ENCODE measurements at places on chromosomes 3 and 15.

DNA sequence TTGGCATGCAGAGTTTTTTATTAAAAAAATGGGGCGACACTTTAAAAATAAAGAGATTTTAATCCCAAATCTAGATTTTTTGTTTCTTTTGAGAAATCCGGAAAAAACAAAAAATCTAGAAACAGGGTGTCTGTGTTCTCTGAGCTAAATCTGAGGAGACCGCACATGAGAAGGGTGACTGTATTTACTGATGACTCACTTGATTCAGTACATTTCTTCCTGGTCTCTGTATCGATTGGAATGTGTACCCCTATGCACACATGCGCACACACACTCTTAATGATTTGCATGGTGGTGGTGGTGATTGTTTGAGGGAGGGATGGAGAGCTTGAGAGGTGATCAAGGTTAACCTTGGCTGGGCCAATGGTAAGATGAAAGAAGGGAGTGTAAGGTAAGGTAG, 443.1 kb upstream of the THRB start:
- DNase-seq = no peak

DNA sequence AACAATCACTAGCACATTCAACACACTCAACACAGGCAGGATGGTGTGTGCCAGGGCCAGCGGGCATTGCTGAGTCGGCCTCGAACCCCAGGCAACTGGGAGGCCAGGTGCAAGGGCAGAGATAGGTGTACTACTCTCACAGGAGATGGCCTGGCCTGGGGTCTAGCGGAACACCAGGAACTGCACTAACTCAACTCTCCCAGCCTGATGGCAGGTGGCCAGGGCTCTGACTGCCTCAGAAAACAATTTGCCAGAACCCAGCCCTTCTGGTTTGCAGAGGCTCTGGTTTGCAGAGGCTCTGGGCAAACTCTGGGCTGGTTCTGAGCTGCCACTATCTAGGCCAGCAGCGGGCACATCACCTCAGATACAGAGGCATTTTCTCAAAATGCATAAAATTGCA, 229.2 kb upstream of the CHRNA7 start:
- DNase-seq = peak; percentile 30

DNA sequence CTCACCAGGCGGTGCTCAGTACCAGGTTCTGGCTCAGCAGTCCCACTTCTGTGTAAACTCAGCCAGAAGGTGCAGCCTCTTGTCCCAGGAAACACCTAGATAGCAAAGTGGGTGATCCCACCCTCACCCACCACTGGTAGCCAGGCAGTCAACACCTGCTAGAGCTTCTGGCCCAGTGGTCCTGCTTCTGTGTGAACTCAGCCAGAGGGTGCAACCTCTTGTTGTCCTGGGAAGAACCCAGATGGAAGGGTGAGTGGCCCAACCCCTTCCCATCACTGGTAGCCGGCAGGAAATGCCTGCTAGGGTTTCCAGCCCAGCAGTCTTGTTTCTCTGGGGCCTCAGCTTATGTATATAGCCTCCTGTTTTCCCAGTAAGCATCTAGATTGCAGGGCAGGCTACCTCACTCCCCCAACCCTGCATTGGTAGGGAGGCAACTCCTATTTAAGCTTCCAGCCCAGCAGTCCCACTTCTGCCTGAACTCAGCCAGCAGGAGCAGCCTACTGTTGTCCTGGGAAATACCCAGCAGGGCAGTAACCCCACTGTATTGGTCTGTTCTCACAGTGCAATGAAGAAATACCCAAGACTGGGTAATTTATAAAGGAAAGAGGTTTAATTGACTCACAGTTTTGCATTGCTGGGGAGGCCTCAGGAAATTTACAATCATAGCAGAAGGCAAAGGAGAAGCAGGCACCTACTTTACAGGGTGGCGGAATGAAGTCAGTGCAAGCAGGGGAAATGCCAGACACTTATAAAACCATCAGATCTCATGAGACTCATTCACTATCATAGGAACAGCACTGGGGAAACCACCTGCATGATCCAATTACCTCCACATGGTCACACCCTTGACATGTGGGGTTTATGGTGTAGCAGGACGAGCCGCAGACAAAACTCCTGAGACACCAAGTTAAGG, 110.6 kb downstream of the DTWD1 start:
- no peak for DNase-seq

DNA sequence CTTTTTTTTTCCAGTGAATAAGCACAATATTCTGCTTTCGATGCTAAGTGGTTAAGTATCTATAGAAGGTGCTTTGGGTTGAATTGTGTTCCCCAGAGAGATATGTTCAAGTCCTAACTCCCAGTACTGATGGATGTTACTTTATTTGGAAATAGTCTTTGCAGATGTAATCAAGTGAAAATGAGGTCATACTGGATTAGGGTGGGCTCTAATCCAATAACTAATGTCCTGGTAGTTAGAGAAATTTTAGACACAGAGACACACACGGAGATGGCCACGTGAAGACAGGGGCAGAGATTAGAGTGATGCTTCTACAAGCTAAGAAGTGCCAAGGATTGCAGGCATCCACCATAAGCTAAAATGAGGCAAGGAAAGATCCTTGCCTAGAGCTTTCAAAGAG, 662.3 kb downstream of the NAALADL2 start:
- no peak for DNase-seq

- no peak for DNase-seq
Observed at GRCh38 chr3:196967412-196968232, 1.0 kb downstream of the PIGZ start.

- DNase-seq = no peak
Observed at GRCh38 chr15:57251308-57251707, 125.0 kb upstream of the CGNL1 start.

- no peak for DNase-seq
Observed at GRCh38 chr15:53829471-53829870, 70.0 kb upstream of the WDR72 start.

DNA sequence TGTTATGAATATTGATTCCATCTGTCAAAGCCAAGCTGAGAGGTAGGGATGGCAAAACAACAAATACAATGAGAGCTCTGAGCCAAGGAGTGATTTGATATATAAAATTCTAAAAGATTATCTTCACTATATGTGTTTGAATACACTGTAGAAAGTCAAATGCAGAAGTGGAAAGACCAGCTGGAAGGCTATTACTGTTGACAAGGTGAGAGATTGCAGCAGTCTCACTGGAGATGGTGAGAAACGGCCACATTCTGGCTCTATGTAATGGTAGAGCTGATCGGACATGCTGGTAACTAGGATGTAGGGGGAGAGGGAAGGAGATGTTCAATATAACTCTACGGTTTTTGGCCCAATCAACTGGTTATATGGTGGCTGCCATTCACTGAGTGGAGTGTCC, 434.2 kb upstream of the SUCLG2 start:
- no peak for DNase-seq

DNA sequence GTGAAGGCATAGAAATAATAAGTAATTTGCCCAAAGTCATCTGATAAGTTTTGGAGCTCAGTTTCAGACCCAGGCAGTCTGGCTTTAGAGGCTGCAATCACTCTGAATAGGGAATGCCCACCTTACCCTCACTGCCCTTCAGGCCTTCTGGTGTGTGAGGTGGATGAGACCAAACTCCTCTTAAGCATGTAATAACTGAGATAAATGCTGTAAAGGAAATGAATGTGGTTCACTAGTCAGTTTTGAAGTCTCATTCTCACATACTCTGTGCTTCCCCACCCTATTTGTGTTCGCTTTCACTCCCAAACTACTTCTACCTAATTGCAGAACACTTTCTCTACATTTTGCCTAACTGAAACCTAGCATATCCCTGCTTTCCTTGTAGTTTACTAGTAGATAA, 144.1 kb downstream of the FILIP1L start:
- no peak for DNase-seq

DNA sequence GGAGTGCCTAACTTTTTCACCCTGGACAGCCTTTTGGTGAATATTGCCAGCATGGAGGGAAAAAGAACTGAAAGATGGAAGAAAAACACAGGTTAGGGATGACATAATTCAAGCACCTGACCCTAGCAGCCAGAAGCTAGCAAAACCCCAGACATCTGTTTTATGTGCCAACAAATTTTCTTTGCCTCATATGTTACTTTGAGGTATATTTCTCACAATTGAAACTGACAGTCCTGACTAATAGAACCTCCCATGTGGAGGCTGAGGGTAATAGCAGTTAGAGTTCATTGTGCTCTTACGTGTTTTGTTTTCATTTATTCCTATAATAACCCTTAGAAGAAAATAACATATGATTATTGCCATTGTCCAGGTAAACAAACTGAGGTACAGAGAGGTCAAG, 71.5 kb upstream of the SLC25A26 start:
- no peak for DNase-seq

DNA sequence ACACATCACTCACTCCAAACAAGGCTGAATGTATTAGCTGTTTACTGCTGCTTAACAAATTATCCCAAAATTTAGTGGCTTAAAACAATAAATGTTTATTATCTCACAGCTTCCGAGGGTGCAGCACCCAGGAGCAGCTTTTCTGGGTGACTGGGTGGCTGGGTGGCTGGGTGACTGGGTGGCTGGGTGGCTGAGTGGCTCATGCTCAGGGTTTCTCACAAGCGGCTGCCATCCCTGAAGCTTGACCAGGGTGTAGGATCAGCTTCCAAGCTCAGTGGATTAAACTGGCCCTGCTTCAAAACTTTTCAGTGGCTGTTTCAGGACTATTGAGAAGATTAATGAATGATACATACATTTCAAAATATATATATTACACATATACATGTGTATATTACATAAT, 2.3 kb upstream of the CYP11A1 start:
- DNase-seq = no peak

- DNase-seq = no peak
Observed at GRCh38 chr3:170321321-170322034, 36.0 kb upstream of the SKIL start.

DNA sequence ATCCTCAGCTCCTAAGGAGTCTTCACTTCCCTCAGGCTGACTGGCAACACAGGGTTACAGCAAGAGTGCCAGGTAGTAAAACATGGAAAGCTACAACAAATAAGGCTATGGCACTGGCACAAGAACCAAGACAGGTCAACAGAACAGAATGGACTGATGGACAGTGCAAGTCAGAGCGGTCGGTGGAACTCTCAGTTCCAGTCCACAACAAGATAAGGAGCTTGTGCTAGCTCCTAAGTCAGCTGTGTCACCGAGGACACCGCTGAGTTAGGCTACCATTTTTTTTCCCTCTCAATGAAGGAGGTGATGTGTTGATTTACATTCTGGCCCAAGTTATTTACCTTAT, 55.9 kb upstream of the LIMD1 start:
- no peak for DNase-seq

GRCh38 chr3:160544844-160545503, 20.4 kb downstream of the KPNA4 start:
- DNase-seq = no peak

DNA sequence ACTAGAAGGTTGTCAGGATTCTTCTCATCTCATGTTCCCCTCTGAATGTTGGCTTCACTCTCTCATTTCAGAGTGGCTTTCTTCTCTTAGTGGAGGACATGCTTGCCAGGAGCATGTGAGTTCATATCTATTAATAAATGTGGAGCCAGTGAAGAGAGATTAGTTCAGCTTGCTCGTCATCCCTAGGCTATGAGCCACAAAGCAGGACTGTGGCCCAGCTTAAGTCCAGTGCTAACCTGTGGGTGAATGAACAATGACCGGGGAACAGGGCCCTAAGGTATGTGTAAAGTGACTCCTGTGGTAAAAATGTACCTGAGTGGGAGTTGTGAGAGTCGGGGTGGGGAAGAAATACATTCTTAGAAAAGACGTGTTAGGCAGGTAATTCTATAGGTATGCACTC, 96.9 kb upstream of the TBL1XR1 start:
- DNase-seq = no peak

GRCh38 chr3:62954580-62954979, 79.4 kb upstream of the CADPS start:
- DNase-seq = no peak

GRCh38 chr3:12518261-12519028, 26.9 kb downstream of the MKRN2OS start:
- no peak for DNase-seq

DNA sequence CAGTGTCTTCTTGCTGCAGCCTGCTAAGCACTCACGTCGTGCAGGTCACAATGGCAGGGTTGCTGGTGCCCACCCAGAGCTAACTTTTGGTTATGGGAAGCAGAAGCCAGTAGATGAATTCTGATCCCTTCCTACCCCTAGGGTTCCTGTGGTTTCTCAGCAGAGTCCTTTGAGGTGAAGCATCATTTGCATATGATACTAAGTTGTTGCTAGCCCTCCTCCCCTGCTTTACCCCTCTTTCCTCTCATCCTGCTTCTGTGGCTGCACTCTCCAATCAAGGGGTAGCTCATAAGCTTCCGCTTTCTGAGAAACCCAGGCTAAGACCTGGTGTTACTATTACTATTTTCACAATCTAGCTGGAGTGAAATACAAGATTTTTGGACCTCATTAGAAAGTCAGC, 22.1 kb upstream of the HEG1 start:
- DNase-seq = no peak

DNA sequence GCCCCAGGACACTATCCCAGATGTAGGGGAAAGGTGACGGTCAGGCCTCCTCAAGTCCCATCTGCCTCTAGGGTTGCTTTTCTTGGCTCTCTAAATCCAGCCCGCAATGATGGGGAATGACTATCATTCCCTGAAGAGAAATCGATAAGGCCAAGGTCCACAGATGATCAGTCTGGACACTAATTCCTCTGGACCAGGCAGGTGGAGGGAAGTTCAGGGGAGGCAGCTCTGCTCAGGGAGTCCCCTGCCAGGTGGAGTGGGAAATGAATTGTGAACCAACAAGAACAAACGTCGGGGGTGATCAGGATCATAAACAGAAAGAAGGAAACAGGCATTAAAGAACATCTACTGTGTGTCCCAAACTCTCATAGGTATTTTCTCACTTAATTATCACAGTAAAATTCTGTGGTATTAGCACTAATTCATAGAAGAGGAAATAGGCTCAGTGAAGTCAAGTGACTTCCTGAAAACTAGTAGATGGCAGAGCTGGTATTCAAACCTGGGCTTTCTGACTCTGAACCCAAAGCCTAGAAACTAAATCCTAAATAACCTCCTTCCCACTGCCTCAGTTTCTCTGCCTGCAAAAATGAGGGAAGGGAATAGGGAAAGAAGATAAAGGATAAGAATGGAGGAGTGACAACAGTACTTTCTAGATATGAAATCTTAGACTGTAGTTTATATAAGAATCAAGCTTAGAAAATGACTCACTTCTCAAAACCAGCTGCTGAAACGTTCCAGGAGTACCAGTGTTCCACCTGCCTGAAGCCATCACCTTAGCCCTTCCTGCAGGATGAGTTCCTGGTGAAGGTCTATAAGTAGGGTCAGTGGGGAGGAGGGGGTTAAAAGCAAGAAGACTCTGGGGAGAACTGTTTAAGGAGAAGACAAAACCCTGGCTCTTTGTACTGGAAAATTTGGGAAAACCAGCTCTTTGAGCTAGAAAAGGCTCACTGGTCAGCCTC, 7.5 kb downstream of the BMF start:
- DNase-seq = no peak

All from BE2C (cell line).